Right ventricle myocardium superior (tissue), 1 donor: ENCODE measurements at places on chromosomes 12 and 14. TPM values are rescaled to one million over a fixed set of nuclear protein-coding genes. Genes with fewer than 3 reads are reported as not detected.

GRCh38 chr12:79615596-79616560 lies 74.9 kb downstream of the PAWR start:
- no peak for DNase-seq

DNA sequence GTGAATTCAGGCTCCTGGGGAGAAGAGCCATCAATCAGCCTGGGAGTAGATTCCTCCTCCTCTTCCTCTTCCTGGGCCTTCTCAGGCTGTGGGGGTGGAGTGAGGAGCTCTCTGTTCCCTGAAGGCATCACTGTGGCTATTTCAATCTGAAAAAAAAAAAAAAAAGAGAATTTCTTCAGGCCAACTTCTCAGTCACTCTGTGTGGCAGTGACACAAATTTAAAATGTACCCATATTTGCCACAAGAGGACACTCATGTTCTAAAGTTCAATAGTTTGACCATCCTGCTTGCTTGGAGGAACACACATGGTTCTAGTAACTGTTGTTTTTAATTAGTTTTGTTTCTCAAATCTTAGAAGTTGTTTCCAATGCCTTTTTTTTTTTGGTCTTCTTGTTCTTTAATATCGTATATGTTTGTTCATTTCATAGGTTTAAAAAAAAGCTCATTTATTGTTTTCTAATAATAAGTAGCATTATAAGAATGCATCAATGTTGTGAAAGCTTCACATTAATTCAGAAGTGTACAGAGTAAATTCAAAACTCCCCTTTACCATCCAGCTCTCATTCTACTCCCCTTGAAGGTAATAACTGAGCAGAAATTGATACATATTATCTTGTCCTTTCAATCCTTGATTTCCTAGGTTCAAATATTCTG lies 23.3 kb upstream of the CCER1 start:
- no peak for DNase-seq

DNA sequence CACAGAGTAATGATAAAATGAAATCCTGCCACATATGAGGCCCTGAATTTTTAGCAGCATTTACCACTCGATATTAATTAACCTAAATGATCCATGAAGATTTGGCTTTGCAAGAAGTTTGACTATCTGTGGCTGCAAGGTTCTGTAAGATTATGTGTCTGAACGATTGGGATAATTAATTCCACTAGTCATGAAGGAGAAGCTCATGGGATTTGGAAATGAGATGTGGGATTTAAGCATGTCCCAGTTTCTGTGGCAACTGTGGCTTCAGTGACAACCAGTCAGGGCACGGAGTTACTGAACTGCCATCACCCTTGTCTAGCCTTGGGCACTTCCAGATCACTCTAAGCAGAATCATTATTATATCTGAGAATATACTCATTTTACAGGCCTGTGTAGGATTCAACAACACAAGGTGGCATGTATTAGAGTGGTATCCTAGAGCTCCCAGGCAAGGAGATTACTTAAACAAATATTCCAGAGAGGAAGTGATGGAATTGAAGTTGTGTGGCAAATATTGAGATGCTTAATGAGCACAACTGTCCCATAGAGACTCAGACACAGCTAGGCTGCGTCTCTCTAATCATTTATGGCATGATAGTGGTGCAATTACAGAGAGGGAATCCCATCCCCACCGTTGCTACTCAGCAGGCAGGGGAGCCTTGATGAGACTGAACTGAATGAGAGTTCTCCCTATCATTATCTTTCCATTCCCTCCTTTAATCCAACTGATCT lies 205.0 kb upstream of the KRR1 start:
- no peak for DNase-seq

The EP400 gene
- total RNA-seq = 12.3 TPM

The PLEKHG3 gene
- total RNA-seq = 16.6 TPM

DNA sequence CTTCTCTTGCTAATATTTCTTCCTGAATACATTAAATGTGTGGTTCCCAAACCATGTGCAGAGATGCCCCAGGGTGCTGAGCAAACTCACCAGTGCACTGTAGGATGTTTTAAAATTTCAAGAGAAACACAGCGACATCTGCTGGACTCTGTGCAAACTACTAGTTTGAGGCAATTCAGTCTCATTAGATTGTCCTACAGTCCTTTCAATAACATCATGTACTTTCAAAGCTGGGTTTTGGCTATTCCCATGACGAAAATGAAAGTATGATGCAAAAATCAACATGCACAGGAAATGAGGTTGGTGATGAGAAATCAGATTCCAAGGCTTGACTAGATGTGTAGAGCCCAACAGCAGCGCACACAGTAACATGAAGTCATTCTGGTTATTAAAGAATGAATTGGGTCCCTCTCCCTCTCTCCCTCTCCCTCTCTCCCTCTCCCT lies 66.3 kb downstream of the CLIP1 start:
- no peak for DNase-seq

DNA sequence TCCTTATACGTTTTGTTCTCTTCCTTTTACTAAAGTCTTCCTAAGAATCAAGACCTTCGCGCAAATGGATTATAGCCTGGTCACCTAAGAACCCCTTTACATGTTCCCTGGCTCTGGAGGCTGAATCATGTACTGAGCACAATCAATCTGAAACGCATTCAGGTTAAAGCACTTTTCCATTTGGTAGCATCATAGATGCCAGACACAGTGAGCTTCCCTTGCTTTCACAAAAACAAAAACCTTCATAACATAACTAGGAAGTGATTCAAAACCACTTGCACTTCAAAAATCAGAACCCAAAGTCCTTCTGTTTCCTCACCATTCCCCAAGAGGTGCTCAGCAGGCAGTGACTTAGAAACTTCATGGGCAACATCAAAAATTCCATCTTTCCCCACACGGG lies 105.4 kb downstream of the CRACR2A start:
- no peak for DNase-seq

The LYZ gene
- 39.9 TPM for total RNA-seq

The SCN8A gene
- 0.13 TPM for total RNA-seq

DNA sequence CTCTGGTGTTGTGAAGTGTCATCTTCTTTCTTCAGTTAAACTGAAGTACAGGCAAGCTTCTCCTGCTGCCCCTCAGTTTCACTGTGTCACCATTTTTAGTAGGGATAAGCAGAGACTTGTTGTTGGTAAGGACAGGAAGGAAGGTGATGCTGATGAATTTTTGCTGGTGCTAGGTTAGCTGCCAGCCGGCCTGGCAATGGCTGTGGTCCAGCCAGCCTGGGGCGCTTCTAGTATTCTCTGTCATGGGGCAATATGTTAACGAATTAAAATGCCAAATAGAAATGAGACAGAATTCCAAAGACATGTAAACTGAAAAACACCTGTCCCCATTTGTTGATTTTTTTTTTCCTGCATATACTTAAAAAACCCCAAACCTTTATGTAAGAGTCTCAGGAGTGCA lies 602.9 kb downstream of the DIO2 start:
- no peak for DNase-seq

DNA sequence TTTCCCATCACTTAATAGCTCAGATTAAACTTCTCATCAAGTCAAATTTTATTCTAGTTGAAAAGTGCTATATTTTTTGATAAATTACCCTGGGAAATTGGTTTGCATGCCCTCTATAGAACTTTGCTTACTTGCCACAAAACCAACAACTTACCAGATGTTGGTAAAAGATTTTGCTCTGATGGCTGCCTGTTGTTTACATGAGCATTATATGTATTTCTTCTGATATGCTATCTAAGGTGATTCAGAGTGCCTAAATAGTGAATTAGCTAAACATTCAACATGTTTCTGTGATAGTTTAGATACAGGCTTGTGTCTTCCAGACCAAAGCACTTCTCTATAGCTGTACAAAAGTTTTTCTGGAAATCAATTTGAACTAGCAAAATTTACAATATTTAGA lies 51.0 kb downstream of the PPM1A start:
- DNase-seq = no peak

GRCh38 chr12:996881-997280 lies 5.9 kb downstream of the ERC1 start:
- DNase-seq = no peak

GRCh38 chr14:78519863-78520262 lies 349.7 kb downstream of the NRXN3 start:
- no peak for DNase-seq

GRCh38 chr14:104680806-104681688 lies 8.4 kb upstream of the INF2 start:
- peak; percentile 53 for DNase-seq

The CCDC38 gene
- 0.08 TPM for total RNA-seq

GRCh38 chr14:67934087-67934486 lies 114.5 kb downstream of the RAD51B start:
- no peak for DNase-seq

The TEX52 gene
- total RNA-seq = not detected

The KRT78 gene
- total RNA-seq = not detected

- DNase-seq = no peak
Measured at GRCh38 chr12:104676636-104677035, 219.9 kb downstream of the CHST11 start.

GRCh38 chr12:95182868-95183415 lies 34.3 kb downstream of the FGD6 start:
- DNase-seq = no peak

DNA sequence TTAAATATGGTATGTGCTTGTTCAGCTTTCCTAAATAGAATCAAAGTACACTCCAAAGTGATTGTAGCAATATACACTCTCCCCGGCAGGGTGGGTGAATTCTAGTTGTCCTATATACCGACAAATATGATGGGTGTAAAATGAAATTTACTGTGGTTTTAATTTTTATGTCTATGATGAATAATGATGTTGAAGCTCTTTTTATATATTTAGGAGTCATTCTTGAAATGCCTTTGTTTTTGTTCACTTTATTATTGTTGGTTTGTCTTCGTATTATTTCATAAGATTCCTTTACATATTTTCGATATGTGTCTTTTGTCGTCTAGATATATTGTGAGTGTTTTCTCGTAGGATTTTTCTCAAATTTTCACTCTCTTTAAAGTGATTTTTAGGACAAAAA lies 105.7 kb downstream of the PDE3A start:
- no peak for DNase-seq

DNA sequence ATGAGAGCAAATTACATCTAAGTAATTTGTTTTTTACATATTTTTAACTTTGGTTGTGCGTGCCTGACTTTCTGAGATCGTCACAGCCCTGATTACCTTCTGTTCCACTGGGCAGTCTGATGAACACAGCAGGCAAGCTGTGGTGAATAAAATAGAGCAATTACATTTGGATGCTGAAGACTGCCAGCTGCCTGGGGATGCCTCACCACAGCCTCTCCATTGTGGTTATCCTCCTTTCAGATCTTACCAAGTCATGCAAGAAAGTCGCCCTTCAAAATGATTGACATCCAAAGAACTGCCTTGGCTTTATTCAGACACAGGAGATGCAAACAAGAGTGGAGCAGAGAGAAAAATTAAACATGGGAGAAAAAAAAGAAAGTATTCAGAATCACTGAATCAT lies 456.6 kb upstream of the TMPO start:
- no peak for DNase-seq

The PIWIL1 gene
- total RNA-seq = not detected

- no peak for DNase-seq
Measured at GRCh38 chr14:71290960-71291466, 383.8 kb downstream of the PCNX1 start.

The PTGES3 gene
- total RNA-seq = 132 TPM

DNA sequence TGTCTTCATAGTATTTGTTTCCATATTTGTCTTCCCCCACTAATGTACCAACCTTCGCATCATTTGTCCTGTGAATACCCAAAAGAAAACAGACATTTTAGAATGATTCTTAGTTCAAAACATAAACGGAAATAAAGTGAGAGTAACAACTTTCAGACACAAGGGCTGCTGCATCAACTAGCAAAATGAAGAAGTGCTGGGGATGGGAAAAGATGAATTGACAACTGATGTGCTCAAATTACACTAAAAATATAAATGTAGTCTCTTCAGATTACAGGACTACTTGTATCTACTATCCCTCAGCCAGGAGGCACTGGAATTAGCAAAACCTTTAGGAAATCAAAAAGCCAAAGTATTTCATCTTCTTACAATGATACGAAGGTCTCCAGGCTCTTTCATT lies 743 bp downstream of the NDUFA12 start:
- DNase-seq = no peak

DNA sequence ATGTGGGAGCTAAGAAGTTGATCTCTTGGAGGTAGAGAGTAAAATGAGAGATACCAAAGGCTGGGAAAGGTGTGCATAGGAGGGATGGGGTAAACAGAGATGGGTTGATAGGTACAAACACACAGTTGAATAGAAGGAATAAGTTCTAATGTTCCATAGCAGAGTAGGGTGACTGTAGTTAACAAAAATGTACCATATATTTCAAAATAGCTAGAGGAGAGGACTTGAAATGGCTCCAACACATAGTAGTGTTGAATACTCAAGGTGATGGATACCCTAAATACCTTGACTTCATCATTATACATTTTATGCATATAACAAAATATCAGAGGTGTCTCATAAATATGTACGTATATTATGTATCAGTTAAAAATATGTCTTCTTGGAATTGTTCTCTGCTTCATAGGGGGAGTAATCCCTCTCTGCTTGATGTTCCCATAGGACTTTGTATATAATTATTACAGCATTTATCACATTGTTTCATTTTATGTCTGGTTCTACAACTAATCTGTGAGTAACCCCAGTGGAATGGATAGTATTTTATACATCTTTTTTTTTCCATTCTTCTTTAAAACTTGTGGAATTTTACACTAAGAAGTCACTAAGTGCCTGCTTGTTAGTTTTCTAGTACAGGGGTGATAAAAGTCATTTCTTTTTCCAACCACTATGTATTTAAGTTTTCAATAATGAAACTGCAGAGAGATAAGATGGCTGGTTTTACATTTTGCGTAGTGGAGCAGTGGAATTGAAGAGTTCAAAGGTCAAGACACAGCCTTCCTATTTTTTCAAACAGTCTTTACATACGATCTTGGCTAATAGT lies 1940.0 kb upstream of the SEL1L start:
- no peak for DNase-seq

The SSTR1 gene
- total RNA-seq = 0.43 TPM

DNA sequence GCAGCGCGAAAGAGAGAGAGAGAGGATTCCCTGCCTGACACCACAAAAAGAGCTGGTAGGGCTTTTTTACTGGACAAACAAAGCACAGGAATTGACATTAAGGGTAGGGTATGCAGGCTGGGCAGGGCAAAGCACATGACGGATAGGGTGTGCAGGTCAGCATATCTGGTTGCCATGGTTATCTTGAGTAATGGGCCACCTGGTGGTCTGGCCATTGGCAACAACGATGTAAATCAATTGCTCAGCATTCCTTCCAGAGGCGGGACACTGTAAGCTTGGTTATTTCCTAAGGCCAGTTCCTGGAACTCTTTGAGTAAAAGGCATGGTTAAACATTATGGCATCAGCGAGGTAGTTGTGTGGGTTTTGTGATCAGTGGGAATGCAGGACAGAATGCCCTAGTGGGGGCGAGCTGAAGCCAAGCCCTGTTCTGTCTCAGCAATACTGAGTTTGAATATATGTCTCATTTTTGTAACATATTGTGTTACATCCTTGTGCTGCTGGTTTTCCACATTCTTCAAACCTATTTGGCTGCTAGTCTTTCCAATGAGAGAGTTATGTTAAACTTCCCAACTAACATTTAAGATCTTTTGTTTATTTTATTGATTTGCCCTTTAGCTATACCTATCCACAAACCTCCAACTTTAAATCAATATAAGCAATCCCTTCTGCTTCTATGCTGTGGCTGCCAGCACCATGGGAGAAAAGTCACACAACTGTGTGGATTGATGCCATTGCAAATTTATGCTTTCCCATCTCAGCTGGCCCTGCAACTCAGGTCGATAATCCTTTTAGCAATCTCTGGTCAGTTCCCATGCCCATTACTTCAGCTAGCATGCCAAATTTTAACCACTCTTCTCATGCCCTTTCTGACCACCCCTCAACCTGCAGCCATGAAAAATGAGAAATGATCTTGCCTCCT lies 396.7 kb upstream of the PDE3A start:
- no peak for DNase-seq

The OAS1 gene
- total RNA-seq = 4.6 TPM

- DNase-seq = no peak
Measured at GRCh38 chr12:98985156-98985555, 340.1 kb downstream of the APAF1 start.
